MCF 10A (cell line): ENCODE measurements at places on chromosomes 2 and 18.

DNA sequence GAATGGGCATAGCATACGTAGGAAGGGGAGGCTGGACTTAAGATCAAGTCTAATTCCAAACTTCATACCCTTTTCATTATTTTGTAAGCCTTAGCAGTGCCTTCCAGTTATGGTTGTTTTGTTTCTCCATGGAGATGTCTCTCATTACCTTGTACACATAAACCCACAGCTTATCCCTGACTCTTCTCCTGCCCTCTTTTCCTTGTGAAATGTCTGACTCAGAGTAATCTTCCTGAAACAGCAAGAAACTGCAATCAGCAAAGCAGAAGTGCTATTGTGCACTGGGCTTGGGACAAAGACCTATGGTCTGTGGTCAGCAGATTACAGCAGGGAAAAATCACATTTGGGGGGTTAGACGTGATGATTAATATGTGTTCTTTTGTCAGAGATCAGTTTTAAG, 176.7 kb downstream of the IKZF2 start:
- H3K4me3 ChIP-seq = no peak overlapping the region
- H3K27me3 ChIP-seq = no peaks in the 10 kb centered on the region
- DNase-seq = peak; percentile 62
- H3K4me1 ChIP-seq = peaks cover 11% of the 10 kb centered on the region

DNA sequence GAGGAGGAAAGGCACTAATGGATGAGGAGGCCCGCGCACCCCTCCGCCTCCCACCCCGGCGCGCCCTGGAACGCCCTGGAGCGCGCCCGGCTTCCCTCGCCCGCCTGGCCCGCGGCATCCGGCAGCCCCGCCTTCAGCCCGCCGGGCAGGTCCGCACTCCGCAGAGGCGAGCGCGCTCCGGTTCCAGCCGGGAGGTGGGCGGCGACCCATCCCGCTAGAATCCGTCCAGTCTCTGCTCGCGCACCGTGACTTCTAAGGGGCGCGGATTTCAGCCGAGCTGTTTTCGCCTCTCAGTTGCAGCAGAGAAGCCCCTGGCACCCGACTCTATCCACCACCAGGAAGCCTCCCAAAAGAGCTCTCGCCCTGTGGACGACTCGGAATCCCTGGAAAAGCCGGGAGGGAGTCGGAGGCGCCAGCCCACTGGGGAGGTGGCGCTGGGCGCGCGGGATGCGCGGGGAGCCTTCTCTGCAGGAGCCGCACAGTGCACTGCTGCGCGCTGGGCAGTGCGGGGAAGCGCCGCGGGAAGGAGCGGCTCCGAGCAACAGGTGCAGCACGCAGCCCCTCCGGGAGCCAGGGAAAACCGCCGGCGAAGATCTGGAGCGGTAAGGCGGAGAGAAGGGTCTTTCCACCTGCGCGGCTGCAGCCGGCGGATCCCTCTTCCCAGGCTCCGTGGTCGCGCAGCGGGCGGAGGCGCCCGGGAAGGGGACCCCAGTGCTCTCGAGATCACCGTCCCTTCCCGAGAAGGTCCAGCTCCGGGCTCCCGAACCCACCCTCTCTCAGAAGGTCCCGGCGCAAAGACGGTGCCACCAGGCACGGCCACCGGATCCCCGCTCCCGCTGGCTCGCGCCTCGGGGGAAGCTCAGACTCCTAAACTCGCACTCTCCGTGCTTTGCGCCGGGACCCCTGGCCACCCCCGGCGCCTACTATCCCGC, at the start of gene GALR1:
TSS of gene GALR1 (plus strand) at position 280 of the 932 bp plus-strand sequence. CDS start 701 bp downstream, outside the sequence.
- no peaks in the 10 kb centered on the region for H3K36me3 ChIP-seq
- no peaks in the 10 kb centered on the region for H3K27me3 ChIP-seq
- H3K4me1 ChIP-seq = peaks cover 6% of the 10 kb centered on the region
- peak within 1 kb of the TSS; percentile 58 for H3K4me3 ChIP-seq
- no peak within 1 kb of the TSS for H3K27ac ChIP-seq
- no peak for DNase-seq

DNA sequence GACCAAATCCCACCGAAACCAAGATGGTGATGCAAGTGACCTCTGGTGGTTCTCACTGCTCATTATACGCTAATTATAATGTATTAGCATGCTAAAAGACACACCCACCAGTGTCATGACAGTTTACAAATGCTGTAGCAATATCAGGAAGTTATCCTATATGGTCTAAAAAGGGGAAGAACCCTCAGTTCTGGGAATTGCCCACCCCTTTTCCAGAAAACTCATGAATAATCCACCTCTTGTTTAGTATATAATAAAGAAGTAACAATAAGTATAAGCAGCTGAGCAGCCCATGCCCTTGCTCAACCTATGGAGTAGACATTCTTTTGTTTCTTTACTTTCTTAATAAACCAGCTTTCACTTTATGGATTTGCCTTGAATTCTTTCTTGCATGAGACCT, 31.0 kb upstream of the FMNL2 start:
- no peaks in the 10 kb centered on the region for H3K36me3 ChIP-seq
- H3K27me3 ChIP-seq = no peaks in the 10 kb centered on the region
- no peak for DNase-seq
- no peak overlapping the region for H3K4me3 ChIP-seq

DNA sequence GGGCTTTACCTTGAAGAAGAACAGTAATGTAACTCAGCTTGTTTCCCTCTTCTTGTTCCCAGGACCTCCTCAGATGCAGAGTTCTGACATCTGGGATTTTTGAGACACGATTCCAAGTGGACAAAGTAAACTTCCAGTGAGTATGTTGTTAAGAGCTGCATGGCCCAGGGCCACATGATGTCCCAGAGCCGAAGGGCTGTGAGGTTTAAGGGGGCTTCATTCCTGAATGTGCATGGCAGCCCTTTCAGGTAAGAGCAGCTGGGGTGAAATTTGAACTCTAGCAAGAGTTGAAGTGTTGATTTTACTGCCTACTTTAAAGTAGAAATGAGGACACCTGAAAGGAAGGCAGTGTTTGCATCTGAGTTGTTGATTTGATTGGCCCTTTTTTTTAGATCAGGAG, 13.3 kb downstream of the CHMP1B start:
- no peak overlapping the region for H3K27ac ChIP-seq
- no peak for DNase-seq
- no peak overlapping the region for H3K4me3 ChIP-seq
- H3K36me3 ChIP-seq = no peaks in the 10 kb centered on the region

DNA sequence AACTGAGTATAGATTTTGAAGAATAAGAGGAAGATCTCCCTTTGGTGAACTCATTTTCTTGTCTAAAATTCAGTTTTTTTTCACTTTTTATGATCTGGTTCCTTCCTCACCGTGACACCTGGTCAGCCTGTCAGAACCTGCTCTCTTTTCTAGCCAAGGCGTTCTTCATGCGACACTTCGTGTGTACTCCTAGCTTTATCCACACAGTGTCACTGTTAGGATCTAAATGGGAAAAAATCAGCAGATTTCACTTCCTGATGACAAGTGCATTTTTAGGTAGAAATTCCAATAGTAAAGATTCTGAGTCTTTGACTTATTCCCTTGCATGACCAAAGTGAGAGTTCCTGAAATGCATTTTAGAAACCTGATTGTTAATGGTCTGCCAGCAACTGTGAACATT, 89.8 kb downstream of the KLHL14 start:
- no peaks in the 10 kb centered on the region for H3K36me3 ChIP-seq
- no peak overlapping the region for H3K27ac ChIP-seq
- DNase-seq = no peak
- H3K27me3 ChIP-seq = peaks cover 55% of the 10 kb centered on the region
- H3K4me1 ChIP-seq = peaks cover 5% of the 10 kb centered on the region

DNA sequence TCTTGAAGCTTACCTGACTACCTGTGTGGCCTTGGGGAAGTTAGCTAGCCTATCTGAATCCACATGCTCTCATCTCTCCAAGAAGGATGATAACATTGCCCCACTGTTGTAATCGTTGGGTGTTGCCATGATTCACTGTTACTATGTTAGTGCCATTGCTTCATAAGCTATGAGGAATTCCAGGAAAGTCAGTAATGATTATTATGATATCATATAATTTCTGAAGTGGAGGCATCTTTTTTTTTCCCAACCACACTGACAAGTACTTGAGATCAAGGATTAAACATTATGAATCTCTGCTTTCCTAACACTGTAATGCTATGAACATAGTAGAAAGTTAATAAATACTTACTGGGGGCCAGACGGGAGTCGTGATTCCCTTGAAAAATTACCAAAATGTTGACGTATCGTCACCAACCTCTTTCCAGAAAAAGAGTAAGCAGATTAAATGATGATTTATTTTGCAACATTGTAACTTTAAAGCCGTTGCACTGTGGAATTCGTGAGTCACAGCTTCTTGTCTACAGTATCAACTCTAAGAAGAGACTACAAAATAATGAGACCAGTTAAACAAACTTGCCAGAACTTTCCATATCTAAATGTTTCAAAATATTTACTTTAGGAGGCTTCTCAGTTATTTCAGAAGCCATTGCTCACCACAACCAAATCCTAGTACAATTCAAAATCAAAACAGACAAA, 459.9 kb downstream of the PIK3C3 start:
- peak overlapping the region; percentile 55 for H3K27ac ChIP-seq
- peak; percentile 90 for DNase-seq
- H3K36me3 ChIP-seq = no peaks in the 10 kb centered on the region

- H3K4me1 ChIP-seq = peaks cover 5% of the 10 kb centered on the region
- peaks cover 4% of the 10 kb centered on the region for H3K36me3 ChIP-seq
- DNase-seq = no peak
- no peak overlapping the region for H3K4me3 ChIP-seq
Measured at GRCh38 chr18:36338403-36338933, 41.0 kb downstream of the FHOD3 start.

GRCh38 chr18:4276953-4277585, 178.0 kb downstream of the DLGAP1 start:
- no peak for DNase-seq
- peaks cover 73% of the 10 kb centered on the region for H3K27me3 ChIP-seq
- H3K4me1 ChIP-seq = no peaks in the 10 kb centered on the region
- no peak overlapping the region for H3K27ac ChIP-seq

DNA sequence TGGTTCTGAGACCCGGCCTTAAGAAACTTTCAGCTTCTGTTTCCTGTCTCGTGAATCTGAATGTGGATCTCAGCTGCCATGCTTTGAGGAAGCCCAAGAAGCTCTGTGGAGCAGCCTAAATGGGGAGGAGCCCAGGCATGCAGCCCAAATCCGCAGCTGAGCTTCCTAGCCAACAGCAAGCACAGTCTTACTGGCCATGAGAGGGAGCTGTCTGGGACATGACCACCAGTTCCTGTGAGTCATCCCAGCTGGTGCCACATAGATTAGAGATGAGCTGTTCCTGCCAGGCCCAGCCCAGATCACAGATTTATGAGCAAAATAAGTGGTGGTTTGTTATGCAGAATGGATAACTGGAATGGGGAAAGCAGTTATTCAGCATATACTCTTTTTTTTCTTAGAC, 224.4 kb upstream of the APCDD1 start:
- H3K27me3 ChIP-seq = no peaks in the 10 kb centered on the region
- peaks cover 14% of the 10 kb centered on the region for H3K4me1 ChIP-seq
- H3K36me3 ChIP-seq = no peaks in the 10 kb centered on the region
- no peak overlapping the region for H3K27ac ChIP-seq
- no peak overlapping the region for H3K4me3 ChIP-seq
- peak; percentile 62 for DNase-seq

DNA sequence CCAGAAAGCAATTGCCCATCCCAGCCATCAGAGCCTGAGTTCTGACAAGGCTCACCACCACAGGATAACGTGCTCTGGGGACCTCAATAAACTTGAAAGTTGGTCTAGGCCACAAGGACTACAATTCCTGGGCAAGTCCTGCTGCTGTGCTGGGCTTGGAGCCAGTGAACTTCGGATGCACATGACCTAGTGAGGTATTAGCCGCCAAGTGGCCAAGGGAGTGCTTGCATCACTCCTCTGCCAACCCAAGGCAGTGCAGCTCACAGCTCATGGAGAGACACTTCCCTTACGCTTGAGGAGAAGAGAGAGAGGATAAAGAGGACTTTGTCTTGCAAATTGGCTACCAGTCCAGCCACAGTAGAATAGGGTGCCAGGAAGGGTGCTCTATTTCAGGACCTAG, 219.6 kb downstream of the MBD2 start:
- no peaks in the 10 kb centered on the region for H3K27me3 ChIP-seq
- no peak overlapping the region for H3K4me3 ChIP-seq
- H3K27ac ChIP-seq = no peak overlapping the region
- H3K36me3 ChIP-seq = no peaks in the 10 kb centered on the region
- H3K4me1 ChIP-seq = no peaks in the 10 kb centered on the region
- DNase-seq = peak; percentile 43

DNA sequence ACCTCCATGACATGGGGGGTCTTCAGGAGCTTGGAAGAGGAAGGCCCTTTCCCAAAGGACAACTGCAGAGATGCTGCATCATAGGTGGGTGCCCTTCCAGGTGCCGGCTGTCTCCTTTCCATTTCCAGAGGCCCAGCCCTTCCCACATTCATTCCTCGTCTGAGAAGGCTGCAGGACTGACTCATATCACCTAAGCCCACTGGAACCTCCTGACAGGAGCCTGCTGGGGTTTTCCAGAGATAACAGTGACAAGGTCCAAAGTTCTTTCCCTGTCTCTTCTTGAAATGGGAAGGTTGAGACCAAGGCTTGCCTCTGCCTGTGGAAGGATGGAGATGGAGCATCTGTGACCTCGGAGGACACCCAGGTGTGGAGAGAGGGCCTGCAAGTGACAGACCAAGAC, 3.6 kb upstream of the PRSS56 start:
- H3K4me1 ChIP-seq = no peaks in the 10 kb centered on the region
- H3K27ac ChIP-seq = no peak overlapping the region
- no peak for DNase-seq
- H3K27me3 ChIP-seq = no peaks in the 10 kb centered on the region

GRCh38 chr2:115652652-115653051, 1210.2 kb downstream of the DPP10 start:
- no peak overlapping the region for H3K27ac ChIP-seq
- peaks cover 7% of the 10 kb centered on the region for H3K36me3 ChIP-seq
- no peaks in the 10 kb centered on the region for H3K4me1 ChIP-seq
- H3K27me3 ChIP-seq = no peaks in the 10 kb centered on the region

DNA sequence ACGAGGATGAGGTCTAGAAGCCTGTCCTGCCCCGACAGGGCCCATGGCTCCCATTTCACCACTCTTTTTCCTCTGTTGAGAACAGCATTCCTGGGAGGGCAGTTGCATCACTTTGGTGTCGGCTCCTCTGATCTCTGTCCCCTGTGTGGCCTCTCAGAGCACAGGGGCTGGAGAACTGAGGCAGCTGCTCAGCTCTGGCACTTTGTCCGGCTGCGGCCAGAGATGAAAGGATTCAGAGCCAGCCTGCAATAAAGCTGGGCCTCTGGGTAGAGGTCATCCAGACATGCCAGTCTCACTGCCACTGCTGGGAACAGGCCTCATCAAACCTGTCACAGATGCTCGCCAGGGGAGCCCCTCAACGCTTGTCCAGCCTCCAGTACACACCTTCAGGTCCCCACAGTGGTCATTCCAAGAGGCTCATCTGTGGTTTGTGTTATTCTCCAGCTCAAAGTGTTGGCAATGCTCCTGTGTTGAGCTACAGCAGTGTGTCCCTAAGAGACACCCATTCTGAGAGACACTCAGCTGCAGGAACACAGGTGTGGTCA, 13.1 kb upstream of the ROCK2 start:
- DNase-seq = no peak
- no peaks in the 10 kb centered on the region for H3K27me3 ChIP-seq
- H3K4me1 ChIP-seq = peaks cover 4% of the 10 kb centered on the region
